ENCODE measurements at places on chromosomes 3 and 15.

DNA sequence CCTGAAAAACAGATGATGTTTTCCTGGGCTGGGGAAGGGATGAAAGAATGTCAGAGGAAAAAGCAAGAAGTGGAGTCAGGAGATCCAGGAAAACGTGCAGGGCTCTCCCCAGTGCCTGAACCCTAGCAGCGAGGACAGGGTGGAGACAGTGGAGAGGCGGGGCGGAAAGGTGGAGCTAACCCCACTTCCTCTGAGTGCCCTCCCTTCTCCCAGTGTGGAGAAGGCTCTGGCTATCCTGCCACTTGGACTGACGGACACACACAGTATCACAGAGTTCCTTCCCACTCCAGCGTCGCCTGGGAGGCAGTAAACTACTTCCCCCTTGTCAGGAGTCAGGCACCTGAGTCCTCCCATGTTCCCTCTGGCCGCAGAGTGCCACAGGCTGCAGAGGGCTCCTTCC, 125.3 kb upstream of the CHRNA7 start:
- no peak for DNase-seq

DNA sequence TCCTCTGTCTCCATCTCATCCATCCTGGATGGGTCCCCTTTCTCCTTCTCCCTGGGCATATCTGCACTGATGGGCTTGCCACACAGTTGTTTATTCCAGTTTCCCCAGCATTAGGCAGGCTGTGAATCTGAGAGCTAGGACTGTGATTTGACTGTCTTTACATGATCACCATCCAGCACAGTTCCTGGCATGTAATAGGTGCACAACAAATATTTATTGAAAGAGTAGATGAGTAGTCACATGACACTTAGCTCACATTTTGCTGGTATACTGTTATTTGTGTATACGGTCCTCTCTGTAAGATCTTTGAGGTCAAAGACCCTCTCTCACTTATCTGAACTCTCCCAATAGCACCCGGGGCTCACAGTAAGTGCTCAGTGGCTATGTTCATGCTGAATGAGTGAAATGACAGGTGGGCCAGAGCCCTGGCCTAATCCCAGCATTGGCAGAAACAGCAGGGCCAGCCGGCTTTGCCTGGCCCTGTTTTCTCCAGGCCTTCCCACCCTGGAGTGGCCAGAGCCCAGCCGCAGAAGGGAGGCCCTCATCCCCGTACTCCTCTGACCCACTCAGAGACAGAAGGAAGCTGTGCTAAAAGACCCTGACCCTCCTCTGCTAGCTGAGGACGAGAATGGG, 16.2 kb upstream of the BAHD1 start:
- no peak for DNase-seq

DNA sequence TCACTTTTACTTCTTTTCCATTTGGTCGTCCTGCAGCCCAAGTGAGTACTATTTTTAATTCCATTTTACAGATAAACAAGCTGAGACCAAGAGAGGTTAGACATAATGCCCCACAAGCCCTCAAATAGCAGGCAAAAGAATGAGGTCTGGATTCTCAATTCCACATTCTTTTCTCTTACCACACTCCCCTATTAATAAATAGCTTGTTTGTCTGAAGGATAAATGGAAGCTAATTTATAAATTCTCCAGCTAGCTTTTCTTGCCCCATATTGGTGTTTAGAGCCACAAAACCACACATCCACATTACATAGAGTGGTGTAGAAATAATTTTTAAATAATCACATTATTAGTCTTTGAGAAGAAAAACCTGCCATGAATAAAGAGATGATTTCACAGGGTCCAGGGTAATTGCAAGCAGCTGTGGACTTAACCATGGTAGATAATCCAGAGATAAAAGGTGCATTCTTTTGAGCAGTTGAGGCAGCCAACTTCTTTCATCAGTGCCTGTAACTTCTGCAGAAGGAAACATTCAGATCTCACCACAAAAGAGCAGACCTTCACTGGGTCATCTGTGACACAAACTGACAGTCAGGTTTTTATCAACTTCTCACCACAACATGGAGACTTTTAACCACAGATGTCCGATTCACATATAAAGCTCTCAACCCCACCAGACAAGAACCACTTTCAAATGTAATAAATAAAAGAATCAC, 313.4 kb upstream of the STT3B start:
- DNase-seq: peak; percentile 80

GRCh38 chr3:87694678-87695077, 364.1 kb downstream of the CGGBP1 start:
- DNase-seq: no peak

DNA sequence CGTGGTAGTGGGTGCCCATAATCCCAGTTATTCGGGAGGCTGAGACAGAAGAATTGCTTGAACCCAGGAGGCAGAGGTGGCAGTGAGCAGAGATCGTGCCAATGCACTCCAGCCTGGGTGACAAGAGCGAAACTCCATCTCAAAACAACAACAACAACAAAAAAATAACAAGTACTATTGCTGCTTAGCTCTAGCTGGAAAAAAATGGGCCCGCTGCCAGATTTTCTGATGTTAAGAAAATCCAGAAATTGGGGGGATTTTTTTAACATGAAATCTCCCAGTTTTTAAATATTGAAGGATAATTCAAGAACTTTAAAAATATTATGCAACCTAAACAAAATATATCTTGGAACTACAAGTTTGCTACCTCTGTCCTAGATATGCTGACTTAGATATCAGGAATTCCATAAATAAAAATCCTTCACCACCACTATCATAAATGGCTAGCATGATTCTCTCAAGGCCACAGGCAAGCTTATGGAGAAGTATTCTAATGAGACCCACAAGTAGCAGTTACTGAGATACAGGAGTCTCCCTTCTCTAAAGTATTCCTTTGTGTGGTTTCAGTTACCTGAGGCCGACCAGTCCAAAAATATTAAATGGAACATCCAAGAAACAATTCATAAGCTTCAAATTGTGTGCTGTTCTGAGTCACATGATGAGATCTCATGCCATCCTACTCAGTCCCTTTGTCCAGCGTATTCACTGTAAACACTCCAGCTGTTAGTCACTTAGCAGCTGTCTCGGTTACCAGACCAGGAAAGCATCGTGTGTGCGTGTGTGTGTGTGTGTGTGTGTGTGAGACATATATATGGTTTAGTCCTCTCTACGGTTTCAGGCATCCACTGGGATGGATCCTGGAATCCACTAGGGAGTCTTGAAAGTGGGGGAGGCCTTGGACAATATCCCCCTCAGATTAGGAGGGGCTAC, 277.2 kb downstream of the TBL1XR1 start:
- DNase-seq: peak; percentile 51

- no peak for DNase-seq
These were observed 5.2 kb downstream of the LINS1 start for GRCh38 chr15:100596792-100597191.

DNA sequence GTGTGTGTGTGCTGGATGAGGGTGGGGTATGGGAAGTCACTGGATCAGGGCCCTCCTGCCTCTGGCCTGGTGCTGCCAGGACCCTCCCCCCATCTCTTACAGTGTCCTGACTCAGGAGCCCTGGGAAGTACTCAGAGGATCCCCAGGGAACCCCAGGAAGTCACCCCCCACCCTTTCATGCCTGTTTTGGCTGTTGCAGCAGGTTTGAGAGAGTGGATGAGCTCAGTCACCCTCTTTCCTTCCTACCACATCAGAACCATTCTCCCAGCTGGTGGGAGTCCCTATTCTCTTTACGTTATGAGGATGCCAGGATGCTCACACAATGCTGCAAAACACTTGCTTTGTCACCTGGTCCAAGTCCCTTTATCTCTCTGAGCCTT, 59.0 kb downstream of the BDH1 start:
- no peak for DNase-seq

Measured in foreskin melanocyte (primary cell).